ENCODE measurements at places on chromosomes 12 and 14.

- DNase-seq, result no peak
Observed at GRCh38 chr12:127282786-127283565, 984.0 kb upstream of the TMEM132C start.

- no peak for DNase-seq
Observed at GRCh38 chr12:89789862-89790261, 81.2 kb upstream of the ATP2B1 start.

- no peak for DNase-seq
Observed at GRCh38 chr12:33248364-33248763, 191.3 kb downstream of the SYT10 start.

DNA sequence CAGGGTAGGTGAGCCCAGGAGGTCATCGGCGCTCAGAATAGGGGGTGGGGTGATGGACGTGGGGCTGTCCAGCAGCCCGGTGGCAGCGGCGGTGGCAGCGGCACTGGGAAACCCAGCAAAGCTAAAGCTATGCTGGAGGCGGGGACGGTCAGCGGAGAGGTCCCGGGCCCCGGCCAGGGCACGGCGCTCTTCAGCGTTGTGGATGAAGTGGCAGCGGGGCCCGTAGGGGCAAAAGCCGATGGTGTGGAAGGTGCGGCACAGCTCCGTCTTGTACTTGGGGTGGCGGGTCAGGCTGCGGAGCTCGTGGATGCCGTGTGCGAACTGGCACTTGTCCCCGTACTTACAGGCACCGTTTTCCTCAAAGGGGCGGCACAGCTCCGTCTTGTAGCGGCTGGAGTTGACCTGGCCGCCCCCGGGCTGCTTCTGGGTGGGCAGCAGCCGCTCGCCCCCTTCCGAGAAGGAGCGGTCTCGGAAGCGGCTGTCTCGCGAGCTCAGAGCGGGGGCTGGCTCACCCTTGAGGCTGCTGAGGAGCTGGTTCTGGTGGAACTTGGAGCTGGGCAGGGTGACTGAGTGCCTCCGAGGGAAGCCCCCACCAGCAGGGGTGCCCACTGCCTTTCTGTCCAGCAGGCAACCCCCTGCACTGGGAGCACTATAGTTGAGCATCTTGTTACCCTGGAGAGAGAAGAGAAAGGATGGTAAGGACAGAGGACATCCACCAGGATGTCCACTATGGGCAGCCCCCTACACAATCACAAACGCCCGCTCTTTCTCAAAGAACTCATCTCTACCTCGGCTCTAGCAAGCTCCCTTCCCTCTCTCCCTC, 2.8 kb downstream of the ZFP36L1 start:
- DNase-seq, result no peak

- no peak for DNase-seq
Observed at GRCh38 chr14:20733684-20734429, 11.8 kb upstream of the EDDM3A start.

- DNase-seq, result no peak
Observed at GRCh38 chr14:66974397-66975025, 214.7 kb upstream of the GARIN2 start.

GRCh38 chr14:68884031-68885030, 91.5 kb upstream of the ZFP36L1 start:
- no peak for DNase-seq

- no peak for DNase-seq
Observed at GRCh38 chr12:3197131-3197818, 120.1 kb downstream of the TSPAN9 start.

- DNase-seq, result no peak
Observed at GRCh38 chr12:69330475-69331473, 17.4 kb upstream of the LYZ start.

DNA sequence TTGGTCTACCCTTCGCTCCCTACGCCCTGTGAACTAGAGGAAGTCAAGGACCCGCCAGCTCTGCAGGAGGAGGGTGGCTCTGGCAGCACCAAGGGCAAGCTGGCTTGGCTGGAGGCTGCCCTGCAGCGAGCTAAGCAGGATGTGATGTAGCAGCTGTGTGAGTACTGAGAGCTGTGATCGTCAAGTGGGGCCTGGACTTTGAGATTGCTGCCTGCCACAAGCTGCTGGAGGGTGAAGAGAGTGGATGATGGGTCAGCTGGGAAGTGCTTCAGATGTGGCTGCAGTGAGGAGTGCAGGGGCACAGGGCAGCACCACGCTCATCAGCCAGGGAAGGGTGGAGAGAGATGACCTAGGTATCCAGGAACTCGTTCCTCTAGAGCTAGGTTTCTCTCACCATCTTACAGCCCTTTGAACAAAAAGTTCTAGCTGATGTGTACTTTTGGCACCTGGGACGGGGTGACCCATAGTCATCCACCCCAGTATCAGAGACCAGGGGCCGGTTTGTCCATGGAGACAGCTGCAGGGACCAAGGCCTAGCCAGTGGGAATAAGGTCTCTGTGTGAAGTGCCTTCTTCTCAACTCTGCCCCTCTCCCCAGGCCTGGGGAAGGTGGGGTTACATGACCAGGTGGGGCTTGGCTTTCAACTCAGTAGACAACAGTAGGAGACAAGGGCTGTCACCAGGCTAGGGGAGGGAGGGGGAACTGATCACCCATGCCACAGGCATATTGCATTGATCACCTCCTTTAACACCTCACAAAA, 3.2 kb downstream of the KRT86 start:
- no peak for DNase-seq

DNA sequence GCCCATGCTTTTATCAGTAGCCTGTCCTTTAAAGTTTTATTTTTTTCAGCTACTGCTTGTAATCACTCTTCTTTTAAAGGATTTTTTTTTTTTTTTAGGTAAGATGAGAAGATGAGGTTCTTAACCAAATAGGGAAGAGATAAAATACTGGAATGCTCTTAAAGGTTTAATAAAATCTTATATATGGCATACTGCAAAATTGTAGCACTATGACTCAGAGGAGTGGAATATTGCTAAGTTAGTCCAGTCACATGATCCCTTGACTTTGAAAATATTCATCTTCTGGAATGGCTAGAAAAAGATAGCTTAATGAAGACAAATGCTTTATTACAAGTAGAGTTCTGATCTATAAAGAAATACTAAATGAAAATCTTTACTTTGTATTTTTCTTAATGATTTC, 116.6 kb downstream of the NAV3 start:
- DNase-seq, result no peak

DNA sequence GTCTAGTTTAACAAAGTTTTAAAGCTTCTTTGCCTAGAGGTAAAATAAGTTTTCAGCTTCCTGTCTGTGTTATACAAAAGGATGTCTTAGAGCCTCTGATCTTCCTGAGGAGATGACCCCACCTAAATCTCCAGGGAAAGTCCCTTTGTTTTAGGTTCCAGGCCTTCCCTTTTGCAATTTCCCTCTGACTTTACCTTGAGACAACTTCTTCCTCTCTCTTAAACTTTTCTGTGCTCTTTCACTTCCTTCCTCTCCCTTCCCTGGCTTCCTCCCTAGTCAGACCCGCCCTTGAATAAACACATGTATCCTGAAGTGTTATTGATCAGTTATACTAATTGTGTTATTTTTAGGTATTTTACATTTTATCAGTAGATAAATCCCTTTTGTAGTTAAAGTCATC, 134.8 kb downstream of the DYRK2 start:
- DNase-seq, result no peak

GRCh38 chr12:65279369-65280112, 1.1 kb downstream of the MSRB3 start:
- no peak for DNase-seq

DNA sequence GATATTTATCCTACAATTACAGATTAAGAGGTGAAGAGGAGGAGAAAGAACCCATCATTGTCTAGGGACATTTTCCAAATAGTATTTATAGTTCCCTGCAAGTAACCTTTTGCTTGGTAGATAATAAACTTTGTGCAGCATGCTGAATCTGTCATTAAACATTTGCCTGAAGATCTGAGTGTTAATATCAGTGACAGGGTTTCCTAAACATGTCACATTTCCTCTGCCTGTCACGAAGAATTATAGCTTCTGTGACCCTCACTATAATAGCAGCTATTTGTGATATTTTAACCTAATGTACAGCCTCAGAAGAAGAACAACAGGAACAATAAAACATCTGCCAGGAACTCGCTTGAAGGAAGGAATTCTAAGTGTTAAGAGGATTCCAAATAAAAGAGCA, 350.3 kb downstream of the GXYLT1 start:
- no peak for DNase-seq

- DNase-seq, result no peak
Observed at GRCh38 chr14:68247676-68248268, 428.2 kb downstream of the RAD51B start.

GRCh38 chr14:95147597-95147996, 9.7 kb downstream of the DICER1 start:
- DNase-seq, result no peak

DNA sequence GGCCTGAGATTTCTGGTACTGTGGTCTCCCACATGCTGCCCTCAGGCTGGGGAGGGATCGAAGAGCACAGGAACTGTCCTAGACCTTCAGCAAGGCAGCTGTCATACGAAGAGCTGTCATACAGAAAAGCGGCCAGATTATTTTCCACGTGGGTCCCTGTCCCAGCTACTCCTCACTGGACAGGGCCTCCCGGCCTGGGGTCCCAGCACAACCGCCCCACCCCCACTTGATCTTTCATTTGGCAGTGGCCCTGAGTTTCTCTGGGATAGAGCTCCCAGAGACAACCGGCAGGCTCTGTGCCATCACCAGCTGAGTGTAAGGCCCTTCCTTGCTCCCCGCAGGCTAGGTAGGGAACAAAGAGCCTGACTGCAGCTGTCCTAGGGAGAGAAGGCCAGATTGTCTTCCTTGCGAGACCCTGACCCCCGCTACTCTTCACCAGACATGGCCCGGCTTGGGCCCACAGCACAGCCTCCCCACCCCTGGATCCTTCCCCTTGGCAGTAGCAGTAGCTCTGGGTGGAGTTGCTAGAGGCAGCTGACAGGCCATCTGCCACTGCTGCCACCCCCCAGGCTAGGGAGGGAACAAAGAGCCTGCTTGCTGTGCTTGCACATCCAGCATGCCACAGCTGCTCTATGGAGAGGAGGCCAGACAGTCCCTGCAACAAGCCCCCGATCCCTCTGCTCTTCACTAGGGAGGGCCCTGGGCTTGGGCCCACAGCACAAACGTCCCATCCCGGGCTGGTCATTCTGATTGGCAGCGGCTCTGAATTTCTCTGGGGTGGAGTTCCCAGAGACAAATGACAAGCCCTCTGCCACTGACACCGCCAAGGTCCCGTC, 3.1 kb upstream of the OR4N2 start:
- no peak for DNase-seq

GRCh38 chr12:72586456-72586855, 314.3 kb downstream of the TRHDE start:
- no peak for DNase-seq

GRCh38 chr12:64299628-64300027, 77.5 kb upstream of the KICS2 start:
- DNase-seq, result no peak

DNA sequence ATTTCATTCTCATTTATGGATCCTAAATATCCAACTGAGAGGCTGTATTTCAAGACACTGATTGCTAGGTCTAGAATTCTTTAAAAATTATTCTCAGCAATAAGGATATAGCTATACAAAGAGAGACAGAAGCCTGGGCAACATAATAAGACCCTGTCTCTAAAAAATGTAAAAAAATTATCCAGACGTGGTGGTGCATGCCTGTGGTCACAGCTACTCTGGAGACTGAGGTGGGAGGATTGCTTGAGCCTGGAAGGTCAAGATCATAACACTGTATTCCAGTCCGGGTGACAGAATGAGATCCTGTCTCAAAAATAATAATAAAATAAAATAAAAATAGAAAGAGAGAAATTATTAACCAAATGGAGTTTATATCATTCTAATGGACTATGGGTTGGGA, 20.6 kb upstream of the ARID2 start:
- no peak for DNase-seq

DNA sequence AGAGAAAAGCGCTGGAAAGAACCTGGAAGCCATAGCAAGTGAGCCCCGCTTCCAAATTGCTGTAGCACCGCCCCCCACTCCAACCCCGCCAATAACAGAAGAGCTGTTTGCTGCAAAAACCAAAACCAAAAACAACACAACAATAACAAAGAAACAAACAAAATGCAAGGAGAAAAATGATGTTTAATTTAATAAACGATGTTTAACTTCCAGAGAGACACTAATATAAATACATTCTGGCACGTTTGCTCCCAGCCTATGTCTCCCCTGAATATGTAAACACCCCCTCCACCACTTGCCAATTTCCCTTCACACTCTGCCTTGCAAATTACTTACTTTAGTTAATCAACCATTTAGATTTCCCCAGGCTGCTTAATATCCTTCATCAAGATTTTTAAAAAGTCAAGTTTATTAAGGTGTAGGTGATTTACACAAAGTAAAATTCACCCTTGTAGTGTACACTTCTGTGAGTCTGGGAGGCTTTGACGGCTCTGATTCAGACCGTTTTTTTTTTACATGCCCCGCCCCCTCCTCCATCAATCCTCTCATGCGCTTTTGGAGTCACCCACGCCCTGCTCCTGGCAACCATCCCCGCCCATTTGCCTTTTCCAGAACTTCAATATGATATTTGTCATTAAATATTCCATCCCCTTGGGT, 482 bp upstream of the IFI27L2 start:
- DNase-seq, result no peak

DNA sequence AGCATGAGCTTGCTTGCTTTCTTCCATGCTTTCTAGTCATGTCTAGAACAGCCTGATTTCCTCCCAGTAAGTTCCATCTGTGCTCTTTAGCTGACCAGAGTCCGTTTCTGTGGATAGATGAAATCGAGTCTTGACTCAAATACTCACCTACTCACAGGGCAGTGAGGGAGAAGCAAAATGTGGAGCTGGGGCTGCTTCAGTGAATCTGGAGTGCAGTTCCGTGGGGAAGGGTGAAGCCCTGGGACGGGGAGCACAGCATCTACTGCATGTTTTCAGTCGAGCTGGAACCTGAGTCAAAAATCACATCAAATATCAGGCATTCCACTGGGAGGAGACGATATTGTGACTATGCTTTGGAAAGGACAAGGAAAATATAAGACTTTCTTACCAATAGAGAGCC, 70.3 kb upstream of the PRMT8 start:
- no peak for DNase-seq

DNA sequence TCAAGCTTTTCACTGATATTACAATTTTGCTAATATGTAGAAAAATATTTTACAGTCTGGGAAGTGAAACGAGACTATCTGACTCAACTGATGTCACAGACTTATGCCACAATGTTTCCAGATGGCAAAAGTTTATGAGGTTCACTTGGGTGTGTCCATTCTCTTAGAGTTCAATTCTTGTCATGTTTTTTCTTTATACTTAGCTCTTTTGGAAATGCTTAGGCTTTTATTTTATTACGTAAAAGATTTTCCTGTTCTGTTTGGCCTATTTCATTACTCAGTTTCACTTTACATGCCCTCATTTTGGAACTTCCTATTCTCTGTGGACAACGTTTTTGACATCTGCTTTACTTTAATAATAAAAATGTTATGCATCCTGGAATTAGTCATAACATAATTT, 2.1 kb upstream of the PDZRN4 start:
- DNase-seq, result no peak

GRCh38 chr12:6507102-6507998, 13.4 kb downstream of the NCAPD2 start:
- no peak for DNase-seq
